NT2/D1 (cell line): ENCODE measurements at places on chromosomes 7 and 10.
A peak's percentile ranks its signal among the peaks of the same experiment; 100 is the strongest.

DNA sequence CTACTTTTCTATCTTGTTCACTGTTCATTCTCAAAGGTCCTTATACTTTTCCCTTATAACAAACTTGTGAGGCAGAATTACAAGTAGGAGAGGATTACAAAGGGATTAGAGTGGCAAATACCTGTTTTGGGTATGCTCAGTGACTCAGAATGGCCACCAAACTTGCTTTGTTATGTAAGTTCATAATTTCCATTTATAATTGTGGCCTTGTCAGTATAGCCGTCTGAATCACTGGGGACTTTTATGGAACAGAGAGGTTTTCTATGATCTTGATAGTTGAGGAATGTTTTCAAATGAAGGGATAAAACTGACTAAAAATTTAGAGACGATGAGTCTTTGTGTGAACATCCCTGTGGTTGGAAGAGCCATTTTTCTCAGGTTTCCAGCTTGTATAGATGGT lies 116.2 kb downstream of the SND1 start:
- no peak for DNase-seq

- no peak for DNase-seq
Measured at GRCh38 chr7:70523249-70523988, 608.5 kb upstream of the GALNT17 start.

DNA sequence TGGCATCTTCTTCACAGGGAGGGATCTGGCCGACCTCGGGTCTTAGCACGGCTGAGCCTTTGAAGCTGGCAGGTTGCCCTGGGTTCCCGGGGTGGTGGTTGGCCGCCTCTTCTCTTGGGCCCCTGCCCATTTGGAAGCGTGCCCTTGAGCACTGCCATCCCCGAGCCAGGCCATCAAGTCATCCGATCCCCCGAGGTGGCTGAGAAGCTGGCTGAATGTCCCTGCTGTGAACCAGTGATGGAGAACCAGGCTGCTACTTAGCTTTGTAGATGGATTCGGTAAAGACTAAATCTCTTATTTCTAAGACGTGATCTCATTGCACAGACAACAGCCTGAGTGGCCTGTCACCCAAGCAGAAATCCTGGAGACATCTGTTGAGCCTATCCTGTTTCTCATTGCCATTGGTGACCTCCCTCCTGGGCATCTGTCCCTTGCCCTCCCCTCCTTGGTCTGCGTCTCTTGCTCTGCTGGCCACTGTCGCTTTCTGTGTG lies 74.3 kb downstream of the GRK5 start:
- DNase-seq: no peak

GRCh38 chr7:70063927-70064326 lies 465.7 kb downstream of the AUTS2 start:
- DNase-seq: no peak

GRCh38 chr10:85545874-85546273 lies 820.7 kb downstream of the GRID1 start:
- no peak for DNase-seq

DNA sequence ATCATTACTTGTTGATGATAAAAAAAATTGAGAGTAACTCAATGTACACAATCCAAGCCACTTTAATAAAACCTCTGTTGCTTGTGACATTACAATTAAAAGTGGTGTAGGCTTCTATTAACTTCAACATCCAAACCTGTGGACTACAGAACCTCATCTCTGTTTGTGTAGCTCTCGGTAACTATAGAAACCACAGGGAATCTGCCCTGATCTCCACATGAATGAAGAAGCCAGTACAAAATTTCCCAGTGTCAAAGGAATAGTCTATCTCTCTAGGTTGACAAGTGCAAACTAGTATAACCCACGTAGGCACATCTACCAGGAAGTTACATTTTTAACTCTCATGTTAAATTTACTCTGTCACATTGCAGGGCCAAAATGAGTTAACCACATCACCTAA lies 204.3 kb downstream of the CHCHD3 start:
- peak; percentile 51 for DNase-seq

- DNase-seq: no peak
Measured at GRCh38 chr7:150942591-150943452, 35.3 kb downstream of the KCNH2 start.

DNA sequence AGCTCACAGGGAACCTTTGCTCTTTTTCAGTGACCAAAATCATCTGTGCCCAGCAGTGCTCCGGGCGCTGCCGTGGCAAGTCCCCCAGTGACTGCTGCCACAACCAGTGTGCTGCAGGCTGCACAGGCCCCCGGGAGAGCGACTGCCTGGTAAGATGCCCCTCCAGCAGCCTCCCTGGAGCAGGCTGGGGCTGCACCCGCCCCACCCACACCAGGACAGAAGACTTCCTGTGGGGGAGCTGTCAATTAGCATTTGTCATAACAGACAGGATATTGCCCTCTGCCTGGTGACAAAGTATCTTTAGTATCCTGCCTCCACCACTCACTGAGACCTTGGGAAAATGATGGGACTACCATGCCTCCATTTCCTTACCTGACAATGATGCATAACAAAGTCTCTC lies 133.7 kb downstream of the EGFR start:
- no peak for DNase-seq

DNA sequence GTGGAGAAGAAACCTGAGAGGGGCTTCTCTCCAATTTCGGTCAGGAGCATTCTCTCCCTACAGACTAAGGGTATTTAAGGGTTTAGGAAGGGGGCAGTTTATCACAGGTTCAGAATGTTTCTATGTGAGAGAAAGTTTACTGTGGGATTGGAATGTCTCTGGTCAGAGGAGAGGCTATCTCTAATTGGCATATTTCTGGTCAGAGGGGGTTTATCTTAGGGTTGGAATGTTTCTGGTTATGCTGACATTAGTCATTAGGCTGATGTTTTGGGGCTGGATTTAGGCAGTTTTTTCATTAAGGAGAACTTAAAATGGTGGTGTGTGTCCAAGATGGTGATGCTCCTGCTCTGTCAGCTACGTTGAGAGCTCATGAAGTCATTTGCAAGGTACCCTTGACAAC lies 758.0 kb downstream of the TYW1 start:
- no peak for DNase-seq

- peak; percentile 81 for DNase-seq
Measured at GRCh38 chr10:17787087-17787961, 21.8 kb upstream of the MRC1 start.

DNA sequence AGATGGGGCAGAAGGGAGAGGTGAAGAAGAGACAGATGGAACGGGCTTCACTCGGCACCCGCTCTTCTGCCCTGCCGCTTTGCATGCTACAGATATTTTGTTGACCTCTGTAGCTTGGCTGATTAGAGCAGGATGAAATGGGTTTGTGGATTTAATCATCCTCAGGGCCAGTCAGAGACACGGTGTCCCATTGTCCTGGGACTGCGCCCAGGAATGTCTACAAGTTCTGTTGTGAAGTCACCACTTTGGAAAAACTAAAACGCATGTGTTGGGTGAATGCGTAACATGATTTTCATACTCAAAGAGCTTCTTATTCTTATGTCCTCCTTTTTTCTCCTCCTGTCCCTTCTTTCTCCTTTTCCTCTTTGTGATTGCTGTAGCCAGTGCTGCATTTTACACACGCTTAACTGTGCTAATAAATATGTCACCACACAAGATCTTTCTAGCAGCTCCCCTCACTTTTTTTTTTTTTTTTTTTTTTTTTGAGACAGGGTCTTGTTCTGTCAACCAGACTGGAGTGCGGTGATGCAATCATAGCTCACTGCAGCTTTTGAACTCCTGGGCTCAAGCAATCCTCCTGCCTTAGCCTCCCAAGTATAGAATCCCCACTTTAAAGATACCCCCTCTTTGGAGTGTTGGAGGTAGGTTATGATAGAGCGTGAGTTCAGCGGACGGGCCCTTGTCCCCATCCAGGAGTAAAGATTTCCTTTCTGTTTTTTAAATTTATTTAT lies 3.4 kb downstream of the CPA4 start:
- no peak for DNase-seq

DNA sequence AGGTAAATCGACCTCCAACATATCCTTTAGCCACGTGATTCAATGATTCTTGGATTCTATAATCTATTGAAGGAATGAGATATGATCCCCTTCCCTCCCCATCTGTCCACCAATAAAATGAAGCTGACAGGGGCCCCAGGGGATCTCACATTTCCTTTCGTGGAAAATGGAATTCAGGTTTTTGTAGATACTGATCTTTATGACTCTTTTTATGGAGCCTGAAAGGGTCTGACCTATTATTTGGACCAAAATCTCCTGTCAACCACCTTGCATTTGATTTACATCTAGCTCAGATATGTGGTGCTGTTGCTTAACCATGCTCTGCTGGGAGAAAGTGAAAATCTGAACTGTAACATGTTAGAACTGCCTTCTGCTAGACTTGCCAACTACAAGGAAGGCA lies 234.0 kb upstream of the CXCL12 start:
- no peak for DNase-seq

DNA sequence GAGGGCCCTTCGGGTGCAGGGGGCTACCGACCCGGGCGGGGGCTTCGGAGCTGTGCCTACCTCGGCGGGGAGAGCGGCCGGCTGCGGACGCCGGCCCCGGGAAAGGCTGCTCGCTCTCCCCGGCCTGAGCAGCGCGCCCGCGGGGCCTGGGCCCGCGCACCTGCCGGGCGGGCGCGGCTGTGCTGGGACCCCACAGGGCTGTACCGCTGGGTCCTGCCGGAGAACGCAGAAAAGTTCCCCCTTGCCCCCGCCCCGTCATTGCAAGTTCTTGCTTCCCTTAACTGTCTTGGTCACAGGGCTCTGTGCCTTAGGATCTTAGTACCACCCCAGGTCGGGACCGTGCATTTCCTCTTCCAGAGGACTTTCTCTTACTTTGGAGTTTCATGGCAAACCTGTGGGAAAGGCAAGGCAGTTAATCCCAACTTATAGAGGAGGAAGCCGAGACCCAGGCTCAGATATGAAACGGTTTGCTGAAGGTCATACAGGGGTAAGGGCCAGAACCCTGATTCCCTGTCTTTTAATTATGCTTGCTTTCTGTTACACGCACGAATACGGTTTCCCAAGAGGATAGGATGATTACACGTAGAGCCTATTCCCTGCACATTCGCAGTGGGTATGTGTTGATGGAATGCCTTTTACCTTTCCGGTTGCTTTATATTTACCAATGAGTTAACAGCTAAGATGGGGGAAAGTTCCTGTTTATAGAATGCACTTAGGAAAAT lies 652 bp downstream of the PCGF5 start:
- DNase-seq: no peak

- DNase-seq: no peak
Measured at GRCh38 chr10:103062854-103063590, 130.1 kb downstream of the NT5C2 start.

- no peak for DNase-seq
Measured at GRCh38 chr7:155799514-155799913, 12.7 kb downstream of the SHH start.

- no peak for DNase-seq
Measured at GRCh38 chr10:124944982-124945381, 3.1 kb downstream of the ZRANB1 start.

DNA sequence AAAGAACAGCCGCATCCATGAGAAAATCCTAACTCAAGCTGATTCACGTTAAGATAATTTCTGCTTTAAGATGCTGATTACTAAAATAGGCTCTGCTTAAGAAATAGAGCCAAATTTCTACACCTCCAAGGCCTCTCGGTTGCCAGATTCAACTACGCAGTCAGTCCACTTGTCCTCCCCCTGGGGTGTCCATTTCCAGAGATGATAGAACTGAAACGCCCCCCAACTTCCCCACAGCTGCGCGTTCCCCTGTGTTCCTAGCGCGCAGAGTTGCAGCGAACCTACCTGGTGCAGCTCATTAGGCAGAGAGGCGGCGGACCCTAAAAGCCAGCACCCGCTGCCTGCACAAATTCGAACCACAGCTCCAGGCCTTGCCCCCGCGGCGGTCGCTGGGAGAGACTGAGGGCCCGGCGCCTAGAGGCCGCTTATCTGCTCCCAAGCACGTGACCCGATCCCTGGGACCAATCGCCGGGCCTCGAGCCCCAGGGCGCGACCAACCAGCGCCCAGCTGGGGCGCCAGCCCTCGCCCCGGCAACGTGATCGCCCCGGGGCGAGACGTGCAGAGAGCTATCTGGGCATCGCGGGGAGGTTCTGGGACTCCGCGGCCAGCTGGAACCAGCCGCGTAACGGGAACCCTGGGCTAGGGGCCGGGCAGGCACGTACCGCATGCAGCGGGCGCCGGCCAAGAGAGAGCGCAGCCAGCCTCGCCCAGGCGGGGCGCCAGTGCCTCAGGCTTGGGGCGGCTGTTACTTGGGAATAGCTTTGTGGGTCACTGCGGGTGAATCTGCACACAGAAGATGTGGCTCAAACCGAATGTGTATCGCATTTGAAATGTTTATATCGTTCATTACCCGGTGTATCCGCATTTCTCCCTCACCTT lies at the start of gene PPP1R3C:
TSS of gene PPP1R3C (minus strand) at position 401 of the 880 bp plus-strand sequence. CDS start at position 299, 102 bp downstream.
- peak; percentile 62 for DNase-seq

DNA sequence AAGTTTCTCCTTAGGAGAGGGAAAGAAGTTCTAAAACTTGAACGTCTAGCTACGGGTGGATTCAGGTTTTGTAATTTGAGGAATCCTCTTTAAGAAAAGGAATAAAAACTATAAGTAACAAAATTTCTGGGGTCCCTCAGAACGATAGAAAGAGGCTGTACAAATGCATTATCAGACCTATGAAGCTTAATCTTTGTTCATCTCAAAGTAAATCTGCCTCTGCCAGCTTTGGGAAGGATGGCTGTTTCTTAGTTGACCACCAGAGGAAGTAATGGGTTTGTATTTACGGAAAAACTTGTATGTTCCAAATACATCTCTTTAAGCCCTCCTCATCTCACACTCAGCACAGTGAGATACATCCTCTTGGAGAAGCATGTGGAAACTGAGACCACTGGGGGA lies 864 bp downstream of the PSTK start:
- DNase-seq: peak; percentile 1

- no peak for DNase-seq
Measured at GRCh38 chr7:118948508-118948907, 724.0 kb downstream of the ANKRD7 start.

- peak; percentile 59 for DNase-seq
Measured at GRCh38 chr7:135855846-135856245, 107.2 kb upstream of the FAM180A start.

GRCh38 chr7:26560526-26561256 lies 269.0 kb downstream of the SNX10 start:
- no peak for DNase-seq

DNA sequence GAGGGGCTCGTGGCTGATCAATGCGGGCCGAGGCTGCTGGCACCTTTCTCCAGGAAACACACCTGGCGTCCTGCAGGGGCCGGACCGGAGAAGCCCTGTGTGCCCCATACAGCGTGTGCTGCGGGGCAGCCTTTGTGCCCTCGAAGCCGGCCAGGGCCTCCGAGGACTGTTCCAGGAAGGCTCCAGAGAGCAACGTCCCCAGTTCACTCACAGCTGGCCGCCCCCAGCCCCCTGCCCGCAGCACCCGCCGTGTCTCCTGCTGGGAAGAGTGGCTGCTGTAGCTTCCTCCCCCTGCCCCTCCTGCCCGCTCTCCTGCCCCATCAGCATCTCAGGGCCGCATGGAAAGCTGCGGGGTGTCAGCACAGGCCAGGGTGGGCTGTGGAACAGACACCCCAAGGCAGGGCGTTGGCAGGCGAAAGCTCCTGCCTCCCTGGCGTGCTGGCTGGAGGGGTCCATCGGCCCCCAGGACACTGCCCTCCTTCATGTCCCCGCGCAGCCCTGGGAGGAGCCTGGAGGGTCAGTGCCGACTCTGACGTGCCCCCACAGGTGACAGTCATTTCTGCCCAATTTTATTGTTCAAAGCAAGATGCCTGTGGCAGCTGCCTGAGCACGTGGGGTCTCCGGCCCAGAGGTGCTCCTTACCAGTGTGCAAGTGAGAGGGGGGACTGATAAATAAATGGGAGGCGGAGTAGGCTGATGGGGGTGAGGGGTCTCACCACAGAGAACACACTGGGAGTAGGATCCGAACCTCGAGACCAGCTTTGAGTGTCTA lies 95.8 kb upstream of the DIP2C start:
- DNase-seq: no peak

- DNase-seq: no peak
Measured at GRCh38 chr7:39321909-39322498, 244.2 kb upstream of the YAE1 start.

- no peak for DNase-seq
Measured at GRCh38 chr10:4838743-4839142, 12.7 kb downstream of the AKR1E2 start.
